ENCODE measurements at places on chromosomes 1 and 21.

DNA sequence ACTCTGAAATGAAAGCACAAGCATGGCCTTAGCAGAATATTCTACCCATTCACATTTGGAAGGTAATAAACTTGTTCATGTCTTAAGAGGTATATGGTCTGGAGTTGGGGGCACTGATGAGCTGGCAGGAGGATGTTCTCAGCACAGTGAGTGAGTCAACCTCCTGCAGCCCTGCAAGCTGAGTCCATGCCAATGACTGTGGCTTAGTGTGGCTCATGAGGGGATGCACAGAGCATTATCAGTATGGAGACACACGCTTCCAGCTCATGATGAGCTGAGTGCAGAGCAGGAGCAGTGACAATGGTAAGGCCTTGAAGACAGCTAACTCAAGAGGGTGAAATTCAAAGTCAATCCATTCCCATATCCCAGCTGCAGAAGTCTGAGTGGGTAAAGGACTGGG is 102.3 kb downstream of the TNFSF18 start:
- DNase-seq, result no peak

DNA sequence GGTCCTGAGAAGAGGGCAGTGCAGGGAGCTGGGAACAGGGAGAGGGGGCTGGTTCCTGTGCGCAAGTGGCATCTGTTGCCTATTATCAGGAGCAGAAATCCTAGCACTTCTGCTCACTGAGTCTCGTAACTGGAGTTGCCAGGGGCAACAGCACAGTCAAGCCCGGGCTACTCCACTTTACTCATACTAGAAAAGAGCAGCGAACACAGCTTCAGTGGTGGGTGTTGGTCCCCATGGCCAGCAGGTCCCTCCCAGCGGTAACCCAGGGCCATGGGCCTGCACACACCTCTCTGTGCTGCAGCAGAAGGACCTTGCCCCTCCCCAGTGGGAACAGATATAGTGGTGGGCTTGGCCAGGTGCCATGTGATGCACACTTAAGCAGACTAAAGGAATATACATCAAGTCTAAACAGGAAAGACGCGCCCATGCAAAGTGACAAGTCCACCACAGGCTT is 8.5 kb downstream of the PYCR2 start:
- no peak for DNase-seq

- no peak for DNase-seq
These were observed 80.1 kb downstream of the STUM start for GRCh38 chr1:226628612-226629155.

DNA sequence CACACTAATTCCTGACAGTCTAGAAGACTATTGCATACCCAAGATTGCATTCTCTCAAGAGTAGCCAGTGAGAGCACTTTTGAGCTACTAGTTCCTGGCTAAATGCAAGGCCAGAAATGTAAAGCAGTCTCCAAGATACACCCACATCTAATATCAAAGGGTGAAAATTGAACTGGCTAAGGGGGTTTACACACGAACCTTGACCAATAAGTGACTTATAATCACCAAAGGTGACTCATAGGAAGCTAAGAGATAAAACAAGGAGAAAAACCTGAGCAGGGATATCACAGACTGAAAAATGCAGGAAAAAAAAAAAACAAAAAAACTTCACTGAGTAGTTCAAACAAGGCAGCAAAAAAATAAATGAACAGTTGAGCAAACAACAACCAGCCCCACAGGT is 172.2 kb upstream of the RRP15 start:
- no peak for DNase-seq

DNA sequence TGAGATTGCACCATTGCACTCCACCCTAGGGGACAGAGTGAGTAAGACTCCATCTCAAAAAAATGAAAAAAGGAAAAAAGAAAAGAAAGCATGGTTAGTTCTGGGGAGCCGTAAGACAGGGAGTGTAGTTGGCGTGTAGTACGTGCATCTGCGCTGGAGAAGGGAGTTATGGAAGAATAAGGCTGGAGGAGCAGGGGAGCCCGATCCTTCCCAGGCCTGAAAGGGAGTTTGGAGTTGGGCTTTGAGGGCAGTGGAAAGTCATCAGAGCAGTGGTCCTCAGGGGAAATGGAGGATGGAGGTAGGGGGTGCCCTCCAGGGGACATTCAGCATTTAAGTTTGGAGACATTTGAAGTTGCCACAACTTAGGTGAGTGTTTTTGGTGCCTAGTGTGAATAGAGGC is 11.3 kb upstream of the TMEM201 start:
- DNase-seq, result no peak

- no peak for DNase-seq
These were observed 10.4 kb downstream of the TFF2 start for GRCh38 chr21:42340187-42341050.

DNA sequence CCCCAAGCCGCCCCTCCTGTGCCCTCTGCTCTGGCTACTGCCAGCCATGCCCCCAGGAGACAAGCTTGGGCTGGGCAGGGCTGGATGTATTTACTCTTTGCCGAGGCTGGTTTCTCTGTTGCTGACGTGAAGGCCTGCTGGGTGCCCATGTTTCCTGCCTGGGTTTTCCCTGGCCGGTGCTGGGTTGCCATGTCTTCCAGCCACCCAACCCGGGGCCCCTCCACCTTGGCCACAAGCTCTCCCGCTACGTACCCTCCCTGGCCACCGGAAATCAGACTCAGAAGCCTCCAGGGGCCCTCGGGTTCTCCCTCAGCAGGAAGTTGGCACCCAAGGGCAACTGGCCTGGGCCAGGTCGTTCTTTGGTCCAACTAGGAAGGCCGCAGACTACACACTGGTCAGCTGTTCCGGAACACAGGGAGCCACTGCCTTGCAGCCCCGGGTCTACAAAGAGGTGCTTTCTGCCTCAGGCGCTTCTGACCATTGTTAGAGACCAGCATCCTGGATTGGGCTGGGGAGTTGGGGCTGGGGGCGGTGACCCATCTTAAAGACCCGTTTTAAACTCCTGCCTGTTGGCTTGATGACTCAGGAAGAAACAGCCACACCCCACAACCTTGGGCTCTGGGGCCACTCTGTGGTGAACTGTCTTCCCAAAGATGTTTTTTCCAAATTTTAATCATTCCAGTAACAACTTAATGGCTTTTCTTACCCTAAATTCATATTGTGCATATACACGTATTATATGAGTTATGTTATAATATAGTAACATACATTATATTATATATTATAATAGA is 71.2 kb upstream of the RUNX3 start:
- no peak for DNase-seq

DNA sequence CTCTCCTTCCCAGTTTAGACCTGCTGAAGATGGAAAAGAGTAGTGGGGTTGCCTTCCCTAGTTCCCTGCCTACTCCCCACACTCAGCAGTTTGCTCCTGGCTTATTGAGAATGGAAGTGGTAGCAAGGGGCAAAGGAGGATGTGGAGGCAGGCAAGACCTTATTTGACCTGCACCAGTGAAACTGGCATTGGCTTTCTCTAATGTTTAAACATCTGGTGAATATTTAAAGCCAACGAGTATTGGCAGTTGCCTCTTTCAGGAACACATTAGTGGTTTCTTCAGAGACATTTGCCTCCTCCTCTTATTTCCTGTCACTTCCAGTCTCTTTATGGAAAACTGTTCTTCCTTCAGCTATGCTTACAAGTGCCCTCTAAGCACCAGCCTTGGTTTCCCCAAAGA is 62.4 kb upstream of the VAV3 start:
- DNase-seq, result no peak

DNA sequence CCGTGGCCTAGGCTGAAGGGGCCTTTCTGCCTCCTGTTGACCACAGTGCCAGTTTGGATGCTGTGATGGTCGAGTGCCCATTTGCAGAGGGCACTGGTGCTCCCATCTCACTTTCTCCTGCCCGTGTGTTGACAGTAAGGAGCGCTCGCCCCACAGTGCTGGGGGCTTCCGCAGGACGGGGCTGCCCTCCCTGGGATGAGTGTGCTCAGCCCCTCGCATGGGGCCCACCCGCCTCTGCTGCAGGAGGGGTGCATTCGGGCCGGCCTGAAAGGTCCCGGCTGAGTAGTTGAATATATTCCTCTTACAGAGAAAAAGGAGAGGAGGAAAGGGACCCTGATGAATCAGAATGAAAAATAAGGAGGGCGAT is 37.3 kb downstream of the NTPCR start:
- DNase-seq, result no peak

DNA sequence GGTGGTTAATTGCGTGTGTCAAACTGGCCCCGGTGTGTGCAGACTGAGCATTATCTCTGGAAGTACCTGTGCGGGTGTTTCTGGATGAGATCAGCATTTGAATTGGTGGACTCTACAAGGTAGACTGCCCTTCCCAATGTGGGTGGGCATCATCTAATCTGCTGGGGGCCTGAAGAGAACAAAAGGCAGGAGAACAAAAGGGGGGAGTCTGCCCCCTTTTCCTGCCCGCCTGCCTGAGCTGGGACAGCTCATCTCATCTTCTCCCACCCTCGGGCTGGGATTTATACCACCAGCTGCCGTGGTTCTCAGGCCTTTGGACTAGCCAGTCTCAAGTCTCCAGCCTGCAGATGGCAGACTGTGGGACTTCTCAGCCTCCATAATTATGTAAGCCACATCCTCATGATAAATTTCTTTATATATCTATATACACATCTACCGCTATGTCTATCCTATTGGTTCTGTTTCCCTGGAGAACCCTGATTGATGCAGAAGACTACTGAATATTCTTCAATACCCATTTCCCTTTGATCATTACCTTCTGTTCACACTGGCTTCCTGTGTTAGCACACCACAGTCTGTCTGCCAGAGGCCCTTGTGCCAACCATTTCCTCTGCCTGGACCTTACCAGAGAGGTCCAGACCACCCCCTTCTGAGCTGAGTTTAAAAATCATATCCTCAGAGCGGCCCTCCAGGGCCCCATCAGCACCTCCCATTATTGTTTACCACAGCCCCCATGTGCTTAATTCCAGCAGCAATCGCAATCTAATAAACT is 25.2 kb downstream of the RCAN1 start:
- no peak for DNase-seq

- DNase-seq, result no peak
These were observed 2.9 kb upstream of the PRRX1 start for GRCh38 chr1:170660871-170661645.

DNA sequence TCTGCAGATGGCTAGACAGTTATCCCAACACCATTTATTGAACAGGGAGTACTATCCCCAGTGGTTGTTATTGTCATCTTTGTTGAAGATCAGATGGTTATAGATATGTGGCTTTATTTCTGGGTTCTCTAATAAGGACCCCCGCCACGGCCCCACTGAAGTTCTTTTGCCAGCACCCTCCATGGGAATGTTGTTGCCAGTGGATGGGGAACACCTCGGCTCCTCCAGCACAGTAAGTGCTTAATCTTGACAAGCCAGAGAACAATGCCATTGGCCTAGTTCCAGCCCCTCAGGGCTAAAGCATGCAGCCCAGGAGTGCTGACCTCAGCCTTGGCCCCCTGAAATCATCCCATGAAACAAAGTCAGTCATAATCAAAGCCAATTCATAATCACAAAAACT is 337.6 kb downstream of the AGBL4 start:
- no peak for DNase-seq

DNA sequence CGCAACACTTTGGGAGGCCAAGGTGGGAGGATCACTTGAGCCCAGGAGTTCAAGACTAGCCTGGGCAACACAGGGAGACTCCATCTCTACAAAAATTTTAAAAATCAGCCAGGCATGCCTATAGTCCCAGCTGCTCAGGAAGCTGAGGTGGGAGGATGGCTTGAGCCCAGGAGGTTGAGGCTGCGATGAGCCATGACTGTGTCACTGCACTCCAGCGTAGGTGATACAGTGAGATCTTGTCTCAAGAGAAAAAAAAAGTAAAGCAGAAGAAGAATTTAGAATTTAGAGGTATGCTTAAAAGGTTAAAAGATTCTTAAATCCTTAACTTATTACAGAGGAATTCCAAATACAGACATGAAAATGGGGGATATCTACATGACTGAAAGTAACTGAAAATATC is 79.5 kb downstream of the SMYD3 start:
- no peak for DNase-seq

DNA sequence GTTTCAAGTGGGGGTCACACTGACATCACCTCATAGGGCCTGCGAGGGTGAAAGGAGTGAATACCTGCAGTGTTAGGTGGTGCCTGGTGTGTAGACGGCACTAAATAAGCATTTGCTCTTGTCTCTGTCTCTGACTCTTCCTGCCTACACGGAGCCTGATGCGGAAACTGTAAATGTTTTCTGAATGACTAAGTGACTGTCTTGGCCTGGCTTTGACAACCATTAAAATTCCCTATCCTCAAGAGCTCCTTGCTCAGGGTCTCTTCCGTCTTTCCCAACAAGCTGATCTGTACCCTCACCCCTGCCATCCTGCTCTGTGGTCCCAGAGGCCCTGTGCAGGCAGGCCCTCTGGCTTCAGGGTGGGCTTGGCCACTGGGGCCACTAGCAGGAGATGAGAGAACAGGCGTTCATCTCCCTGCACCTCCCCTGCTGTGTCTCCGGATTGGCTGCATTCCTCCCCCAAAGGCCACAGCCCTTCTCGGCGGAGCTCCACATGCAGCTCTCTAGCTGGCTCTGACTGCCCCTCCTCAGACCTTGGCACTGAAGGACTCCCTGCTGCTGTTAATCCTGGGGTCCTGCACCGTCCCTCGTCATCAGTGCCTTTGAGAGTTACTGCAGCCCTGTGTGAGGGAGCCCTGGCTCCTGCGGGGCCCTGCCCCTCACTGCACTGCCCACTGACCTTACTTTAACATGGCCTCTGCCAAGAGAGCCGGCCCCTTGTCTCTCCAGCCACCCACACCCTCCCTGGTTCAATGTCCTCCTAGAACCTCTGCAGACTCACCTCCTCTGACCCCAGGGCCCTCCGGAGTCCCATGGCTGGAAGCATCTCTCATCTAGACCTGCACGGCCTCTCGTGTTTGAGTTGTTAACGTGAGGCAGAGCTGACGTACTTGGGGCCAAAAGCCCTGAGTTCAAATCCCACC is 211.1 kb downstream of the MATN1 start:
- DNase-seq, result no peak

- DNase-seq, result no peak
These were observed 25.2 kb upstream of the ROR1 start for GRCh38 chr1:63748641-63749040.

DNA sequence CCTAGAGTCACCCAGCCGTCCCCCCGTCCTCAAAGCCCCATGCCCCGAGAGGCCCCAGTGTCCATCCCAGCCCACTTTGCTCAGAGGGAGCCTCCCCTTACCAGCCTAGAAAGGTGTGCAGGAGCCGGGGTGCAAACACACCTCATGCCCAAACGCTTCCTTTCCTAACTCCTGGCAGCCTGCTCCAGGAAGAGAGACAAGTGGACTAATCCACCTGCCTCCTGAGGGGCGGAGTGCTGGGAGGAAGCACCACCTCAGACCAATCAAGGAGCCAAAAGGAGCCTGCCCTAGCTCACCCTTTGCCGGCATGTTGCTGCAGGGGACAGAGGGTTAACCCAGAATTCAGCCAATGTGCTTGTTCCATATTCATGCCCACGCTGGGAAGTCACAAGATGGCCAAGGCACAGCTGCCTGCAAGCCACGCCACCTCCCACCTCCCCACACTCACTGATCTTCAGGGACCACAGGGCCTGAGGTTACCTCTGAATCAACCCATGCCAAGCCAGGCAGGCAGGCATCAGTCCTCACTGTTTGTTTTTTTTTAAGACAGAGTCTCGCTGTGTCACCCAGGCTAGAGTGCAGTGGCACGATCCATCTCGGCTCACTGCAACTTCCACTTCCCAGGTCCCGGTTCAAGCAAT is 27.8 kb downstream of the PLEKHA6 start:
- DNase-seq, result no peak

- no peak for DNase-seq
These were observed 74.5 kb downstream of the FOXJ3 start for GRCh38 chr1:42260376-42261070.

GRCh38 chr1:64243757-64244080 is 40.3 kb downstream of the UBE2U start:
- DNase-seq, result no peak
